Stimulated activated CD4-positive, alpha-beta T cell treated with anti-CD3 and anti-CD28 coated beads, TNF-alpha, amount 100 ng/mL, for 4 hours (primary cell): ENCODE measurements at places on chromosomes 3 and 15.

- DNase-seq, result no peak
Measured at GRCh38 chr3:134757549-134758069, 37.5 kb upstream of the EPHB1 start.

- no peak for DNase-seq
Measured at GRCh38 chr15:94297558-94297957, 66.2 kb downstream of the MCTP2 start.

GRCh38 chr3:142285083-142285517, 59.7 kb upstream of the GK5 start:
- DNase-seq, result no peak

DNA sequence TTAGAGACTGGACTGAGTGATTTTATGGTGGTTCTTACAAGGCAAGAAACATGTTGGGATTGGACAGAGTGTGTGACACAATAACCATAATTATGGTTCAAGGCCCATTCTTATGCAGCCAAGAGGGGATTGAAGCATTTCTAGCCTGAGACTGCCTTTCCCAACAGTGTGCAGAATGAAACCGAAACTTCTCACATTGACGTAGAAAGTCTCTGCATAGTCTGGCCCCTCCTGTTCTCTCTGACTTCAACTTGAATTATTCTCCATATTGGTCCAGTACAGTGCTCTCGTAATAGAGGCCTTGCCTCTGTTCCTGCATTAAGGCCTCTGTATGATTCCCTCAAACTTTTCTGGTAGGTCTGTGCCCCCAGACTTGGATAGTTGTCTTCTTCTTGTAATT, 138.3 kb downstream of the DIPK2A start:
- no peak for DNase-seq

DNA sequence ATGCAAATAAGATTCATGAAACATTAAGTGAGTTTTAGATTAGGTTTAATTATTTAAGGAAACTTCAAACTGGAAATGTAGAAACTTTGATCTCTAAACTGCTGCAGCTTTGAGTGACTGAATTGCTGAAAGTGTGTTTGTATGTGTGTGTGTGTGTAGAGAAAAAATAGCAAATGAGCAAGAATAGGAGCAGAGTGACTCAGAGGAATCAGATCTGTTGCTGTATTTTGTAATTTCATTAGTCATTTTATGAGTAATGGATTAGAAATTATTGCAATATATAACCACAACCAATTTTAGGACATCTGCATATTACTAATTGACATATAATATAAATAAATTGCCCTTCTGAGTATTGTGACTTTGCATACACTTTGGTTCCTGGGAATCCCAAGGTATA, 52.8 kb upstream of the SLC9A9 start:
- DNase-seq, result no peak

GRCh38 chr15:59976480-59977271, 27.4 kb upstream of the FOXB1 start:
- no peak for DNase-seq
